ENCODE measurements at places on chromosomes 7 and 10.
A peak's percentile ranks its signal among the peaks of the same experiment; 100 is the strongest.

- H3K4me1 ChIP-seq, result peaks cover 16% of the 10 kb centered on the region
- no peaks in the 10 kb centered on the region for H3K27me3 ChIP-seq
- H3K27ac ChIP-seq, result peak overlapping the region; percentile 80
- ATAC-seq, result no peak
Measured at GRCh38 chr7:2559283-2559950, 638 bp downstream of the IQCE start.

DNA sequence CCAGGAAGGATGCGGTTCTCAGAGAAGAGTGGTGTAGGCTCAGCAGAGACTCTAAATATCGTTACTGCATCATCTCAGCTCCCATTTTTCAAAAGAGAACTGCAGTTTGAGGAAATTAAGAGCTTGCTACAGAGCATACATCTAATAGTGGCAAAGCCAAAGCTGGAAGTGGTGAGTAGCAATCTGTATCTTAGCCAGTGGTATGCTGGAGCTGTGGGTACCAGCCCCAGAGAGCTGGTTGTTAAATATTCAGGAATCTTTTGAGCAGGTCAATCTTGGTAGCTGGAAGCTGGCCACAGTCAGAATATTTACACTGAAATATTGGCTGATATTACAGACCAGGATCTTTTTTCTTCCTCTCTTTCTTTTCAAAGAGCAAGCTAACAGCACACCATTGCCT, 88.4 kb upstream of the STEAP1B start:
- no peaks in the 10 kb centered on the region for H3K27me3 ChIP-seq
- H3K4me1 ChIP-seq, result peaks cover 2% of the 10 kb centered on the region
- H3K4me3 ChIP-seq, result no peak overlapping the region
- ATAC-seq, result no peak
- H3K27ac ChIP-seq, result peak overlapping the region; percentile 9
- H3K36me3 ChIP-seq, result no peaks in the 10 kb centered on the region

DNA sequence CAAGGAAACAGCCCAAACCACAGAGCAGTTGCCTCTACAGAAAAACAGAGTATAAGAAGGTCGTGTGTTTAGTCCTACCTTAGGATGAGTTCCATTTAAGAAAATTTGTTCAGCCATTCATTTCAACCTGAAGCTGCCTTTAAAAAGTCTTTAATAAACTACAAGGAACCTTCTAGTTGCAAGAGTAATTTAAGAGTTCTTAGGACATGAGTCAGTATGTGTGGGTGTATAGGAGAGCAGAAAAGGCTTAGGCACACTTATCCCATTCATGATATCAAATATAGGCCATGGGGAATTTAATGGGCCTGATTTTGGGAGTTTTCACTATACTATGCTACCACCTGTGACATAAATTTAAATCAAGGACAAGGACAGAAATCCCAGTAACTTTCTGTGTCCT, 496.8 kb downstream of the TFEC start:
- no peak overlapping the region for H3K27ac ChIP-seq
- H3K27me3 ChIP-seq, result no peaks in the 10 kb centered on the region
- no peak for ATAC-seq
- H3K4me3 ChIP-seq, result no peak overlapping the region
- H3K4me1 ChIP-seq, result no peaks in the 10 kb centered on the region
- no peaks in the 10 kb centered on the region for H3K36me3 ChIP-seq

GRCh38 chr7:155368894-155369600, 71.4 kb downstream of the INSIG1 start:
- no peak overlapping the region for H3K27ac ChIP-seq
- peaks cover 17% of the 10 kb centered on the region for H3K4me1 ChIP-seq
- ATAC-seq, result no peak
- no peaks in the 10 kb centered on the region for H3K36me3 ChIP-seq
- no peak overlapping the region for H3K4me3 ChIP-seq

DNA sequence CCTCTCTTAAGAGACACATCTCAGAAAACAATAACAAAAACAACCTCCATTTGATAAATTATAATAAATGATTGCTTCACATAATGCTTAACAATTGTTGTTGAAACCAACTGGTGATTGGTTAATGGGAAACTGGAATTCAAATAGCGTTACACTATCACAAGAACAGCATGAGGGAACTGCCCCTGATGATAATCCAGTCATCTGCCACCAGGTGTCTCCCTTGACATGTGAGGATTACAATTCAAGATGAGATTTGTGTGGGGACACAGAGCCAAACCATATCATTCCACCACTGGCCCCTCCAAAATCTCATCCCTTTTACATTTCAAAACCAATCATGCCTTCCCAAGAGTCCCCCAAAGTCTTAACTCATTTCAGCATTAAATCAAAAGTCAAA, 375.9 kb downstream of the BMPER start:
- H3K27me3 ChIP-seq, result no peaks in the 10 kb centered on the region
- H3K27ac ChIP-seq, result no peak overlapping the region
- no peaks in the 10 kb centered on the region for H3K36me3 ChIP-seq
- H3K4me3 ChIP-seq, result no peak overlapping the region
- no peaks in the 10 kb centered on the region for H3K4me1 ChIP-seq

DNA sequence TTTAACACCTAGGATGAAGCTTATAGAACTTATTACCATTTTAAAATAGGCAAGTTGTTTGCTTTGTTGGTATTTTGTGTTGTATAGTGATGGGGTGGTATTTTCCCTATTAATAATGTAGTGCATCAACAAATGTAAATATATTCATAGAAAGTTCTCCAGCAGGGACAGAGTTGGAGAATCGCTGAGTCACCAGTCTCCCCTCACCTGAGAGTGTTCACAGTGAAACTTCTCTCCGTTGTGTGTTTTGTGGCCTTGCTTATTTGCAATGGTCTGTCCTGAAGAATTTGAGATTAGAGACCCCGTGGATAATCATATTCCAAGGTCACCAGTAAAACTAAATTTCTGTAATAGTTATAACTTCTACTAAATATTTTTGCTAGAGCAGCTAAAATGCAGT, 51.0 kb downstream of the HDAC9 start:
- no peaks in the 10 kb centered on the region for H3K4me1 ChIP-seq
- no peaks in the 10 kb centered on the region for H3K27me3 ChIP-seq
- ATAC-seq, result no peak
- no peak overlapping the region for H3K27ac ChIP-seq

DNA sequence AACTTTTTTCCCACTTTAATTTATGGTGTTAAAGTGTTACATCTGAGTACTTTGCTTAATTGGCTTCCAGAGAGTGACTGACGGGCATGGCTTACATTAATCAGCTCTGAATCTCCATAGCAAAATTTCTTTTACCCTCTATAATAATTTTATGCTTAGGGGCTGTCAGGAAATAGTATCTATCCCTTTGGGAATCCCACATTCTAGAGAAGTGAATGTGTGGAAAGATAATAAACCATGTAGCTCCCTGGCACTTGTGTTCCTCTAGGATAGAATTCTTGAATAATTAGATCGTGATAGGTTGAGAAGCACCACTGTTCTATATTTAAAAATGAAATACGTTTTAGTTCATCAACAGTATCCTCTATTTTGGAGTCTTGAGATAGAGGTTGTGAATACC, 89.6 kb downstream of the DNAJB9 start:
- no peaks in the 10 kb centered on the region for H3K27me3 ChIP-seq
- no peaks in the 10 kb centered on the region for H3K36me3 ChIP-seq
- no peaks in the 10 kb centered on the region for H3K4me1 ChIP-seq
- no peak overlapping the region for H3K4me3 ChIP-seq
- no peak overlapping the region for H3K27ac ChIP-seq

DNA sequence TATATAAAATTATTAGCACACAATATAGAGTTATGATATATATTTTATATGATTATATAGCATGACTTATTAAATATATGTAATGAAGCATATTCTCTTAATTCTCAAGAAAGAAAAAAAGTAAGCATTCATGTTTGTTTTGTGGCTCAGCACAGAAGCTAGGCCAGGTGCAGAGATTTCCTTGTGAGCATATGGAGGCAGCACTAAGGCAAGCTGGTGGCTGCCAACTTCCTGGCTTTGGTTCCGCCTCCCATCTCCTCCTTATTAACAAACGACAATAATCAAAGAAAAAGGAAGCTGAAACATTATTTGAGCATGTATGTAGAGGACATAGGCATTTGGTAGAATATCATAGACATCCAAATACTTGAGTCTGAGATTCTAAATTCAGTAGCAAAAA, 130.3 kb downstream of the ST7 start:
- H3K27me3 ChIP-seq, result no peaks in the 10 kb centered on the region
- H3K4me3 ChIP-seq, result no peak overlapping the region

GRCh38 chr7:152856351-152856750, 96.8 kb downstream of the ACTR3B start:
- no peaks in the 10 kb centered on the region for H3K27me3 ChIP-seq
- H3K27ac ChIP-seq, result no peak overlapping the region
- no peaks in the 10 kb centered on the region for H3K4me1 ChIP-seq
- H3K36me3 ChIP-seq, result no peaks in the 10 kb centered on the region
- H3K4me3 ChIP-seq, result no peak overlapping the region

- no peaks in the 10 kb centered on the region for H3K36me3 ChIP-seq
- no peaks in the 10 kb centered on the region for H3K27me3 ChIP-seq
- H3K27ac ChIP-seq, result no peak overlapping the region
- H3K4me1 ChIP-seq, result no peaks in the 10 kb centered on the region
Measured at GRCh38 chr7:44676776-44677175, 70.3 kb downstream of the OGDH start.

DNA sequence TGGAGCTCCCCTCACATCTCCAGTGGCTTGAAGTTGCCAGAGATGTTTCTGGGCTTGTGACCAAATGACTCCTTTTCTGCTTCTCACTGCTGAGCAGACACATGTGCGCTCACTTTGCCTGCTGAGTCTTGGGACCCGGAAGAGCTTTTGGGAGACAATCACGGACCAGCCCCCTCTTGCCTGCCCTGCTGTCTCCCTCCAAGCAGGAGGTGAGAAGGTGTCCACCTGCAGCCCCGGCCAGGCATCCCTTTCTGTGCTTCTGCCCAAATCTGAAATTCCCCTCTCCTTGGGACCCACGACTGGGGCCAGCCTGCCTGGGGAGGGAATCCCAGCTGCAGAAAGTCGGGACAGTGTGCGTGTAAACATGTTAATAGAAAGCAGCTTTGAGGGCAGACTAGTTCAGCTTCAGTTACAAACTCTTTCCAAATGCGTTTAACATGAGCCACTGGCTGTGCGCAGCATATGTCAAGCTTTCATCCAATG, 31.7 kb downstream of the HTRA1 start:
- H3K4me3 ChIP-seq, result no peak overlapping the region
- no peaks in the 10 kb centered on the region for H3K4me1 ChIP-seq
- H3K27me3 ChIP-seq, result no peaks in the 10 kb centered on the region
- peak; percentile 40 for ATAC-seq

- no peak overlapping the region for H3K4me3 ChIP-seq
- H3K4me1 ChIP-seq, result no peaks in the 10 kb centered on the region
- H3K27me3 ChIP-seq, result no peaks in the 10 kb centered on the region
- no peaks in the 10 kb centered on the region for H3K36me3 ChIP-seq
- ATAC-seq, result no peak
Measured at GRCh38 chr10:95214369-95214768, 20.3 kb downstream of the ACSM6 start.

- peaks cover 4% of the 10 kb centered on the region for H3K36me3 ChIP-seq
- H3K4me1 ChIP-seq, result no peaks in the 10 kb centered on the region
Measured at GRCh38 chr10:11516431-11516746, 95.1 kb downstream of the USP6NL start.

GRCh38 chr7:4267341-4268039, 414.6 kb upstream of the FOXK1 start:
- no peak overlapping the region for H3K4me3 ChIP-seq
- H3K27ac ChIP-seq, result no peak overlapping the region
- no peak for ATAC-seq
- no peaks in the 10 kb centered on the region for H3K4me1 ChIP-seq
- no peaks in the 10 kb centered on the region for H3K36me3 ChIP-seq

DNA sequence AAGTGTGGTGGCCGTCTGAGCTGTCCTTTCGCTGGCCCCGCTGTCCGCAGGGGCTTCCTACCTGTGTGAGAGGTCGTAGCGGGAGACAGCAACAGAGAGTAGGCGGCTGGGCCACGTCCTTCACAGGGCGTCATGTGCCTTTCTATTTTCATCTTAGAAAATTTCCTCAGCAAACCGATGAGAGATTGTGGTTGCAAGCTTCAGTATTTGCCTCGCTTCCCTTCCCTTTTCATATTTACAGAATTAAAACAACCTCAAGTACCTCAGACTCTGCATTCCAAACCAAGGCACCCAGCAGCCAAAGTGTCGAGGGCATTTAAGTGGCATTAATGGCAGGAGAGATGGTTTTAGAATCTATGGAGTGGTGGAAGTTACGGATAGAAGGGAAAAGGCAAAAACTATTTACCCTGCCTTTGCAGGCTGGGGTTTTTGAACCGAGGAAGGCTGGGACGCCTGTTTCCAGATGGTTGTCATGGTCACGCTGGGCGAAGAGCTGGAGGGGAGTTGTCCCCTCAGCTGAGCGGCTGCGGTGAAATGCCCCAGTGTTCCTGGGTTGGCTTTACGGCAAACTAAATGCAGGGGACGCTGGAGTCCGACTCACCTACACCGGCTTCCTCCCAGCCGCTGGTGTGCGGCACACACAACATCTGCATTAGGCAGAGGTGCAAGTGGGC, 41.9 kb downstream of the WIPI2 start:
- H3K27me3 ChIP-seq, result no peaks in the 10 kb centered on the region
- no peaks in the 10 kb centered on the region for H3K36me3 ChIP-seq
- no peak overlapping the region for H3K4me3 ChIP-seq
- no peaks in the 10 kb centered on the region for H3K4me1 ChIP-seq

GRCh38 chr10:70932392-70933196, 44.2 kb upstream of the PCBD1 start:
- ATAC-seq, result no peak
- no peak overlapping the region for H3K4me3 ChIP-seq
- no peaks in the 10 kb centered on the region for H3K36me3 ChIP-seq
- no peaks in the 10 kb centered on the region for H3K4me1 ChIP-seq

- peak overlapping the region; percentile 1 for H3K4me3 ChIP-seq
- ATAC-seq, result peak; percentile 30
- peaks cover 61% of the 10 kb centered on the region for H3K4me1 ChIP-seq
Measured at GRCh38 chr7:27111042-27111750, 8.7 kb upstream of the HOXA2 start.

Data from gastroesophageal sphincter (tissue), 4 donors.